HT-29 (cell line): ENCODE measurements at places on chromosomes 6 and 20. TPM values are rescaled to one million over a fixed set of nuclear protein-coding genes. Genes with fewer than 3 reads are reported as not detected.

Gene THEMIS
- not detected in 2 replicates for total RNA-seq

Gene CFB
- total RNA-seq: 2.0 and 2.6 TPM in 2 replicates

Gene BPI
- total RNA-seq: not detected in 2 replicates

DNA sequence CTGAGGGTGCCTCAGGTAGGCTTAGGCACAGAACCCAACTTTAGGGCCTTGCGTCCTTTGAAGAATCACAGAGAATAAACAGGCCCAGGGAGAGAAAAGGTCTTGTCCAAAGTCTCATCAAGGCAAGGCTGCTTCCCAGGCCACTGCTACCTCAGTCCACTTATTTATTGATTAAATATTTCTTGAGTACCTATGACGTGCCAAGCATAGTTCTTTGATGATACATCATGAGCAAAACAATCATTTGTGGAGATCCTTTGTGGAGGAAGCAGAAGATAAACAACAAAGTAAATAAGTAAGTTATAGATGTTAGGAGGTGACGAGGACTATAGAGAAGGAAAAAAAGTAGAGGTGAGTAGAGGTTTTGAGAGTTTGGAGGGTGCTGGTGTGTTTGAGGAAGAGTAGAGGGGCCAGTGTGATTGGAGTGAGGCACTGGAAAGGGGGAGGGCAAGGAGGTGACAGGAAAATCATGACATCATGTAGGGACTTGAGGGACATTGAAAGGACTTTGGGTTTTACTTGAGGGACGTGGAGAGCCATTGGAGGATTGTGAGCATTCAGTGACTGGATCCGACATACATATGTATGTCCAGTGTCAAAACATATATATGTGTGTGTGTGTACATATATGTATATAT lies 14.1 kb upstream of the CHMP4B start:
- DNase-seq: no peak

DNA sequence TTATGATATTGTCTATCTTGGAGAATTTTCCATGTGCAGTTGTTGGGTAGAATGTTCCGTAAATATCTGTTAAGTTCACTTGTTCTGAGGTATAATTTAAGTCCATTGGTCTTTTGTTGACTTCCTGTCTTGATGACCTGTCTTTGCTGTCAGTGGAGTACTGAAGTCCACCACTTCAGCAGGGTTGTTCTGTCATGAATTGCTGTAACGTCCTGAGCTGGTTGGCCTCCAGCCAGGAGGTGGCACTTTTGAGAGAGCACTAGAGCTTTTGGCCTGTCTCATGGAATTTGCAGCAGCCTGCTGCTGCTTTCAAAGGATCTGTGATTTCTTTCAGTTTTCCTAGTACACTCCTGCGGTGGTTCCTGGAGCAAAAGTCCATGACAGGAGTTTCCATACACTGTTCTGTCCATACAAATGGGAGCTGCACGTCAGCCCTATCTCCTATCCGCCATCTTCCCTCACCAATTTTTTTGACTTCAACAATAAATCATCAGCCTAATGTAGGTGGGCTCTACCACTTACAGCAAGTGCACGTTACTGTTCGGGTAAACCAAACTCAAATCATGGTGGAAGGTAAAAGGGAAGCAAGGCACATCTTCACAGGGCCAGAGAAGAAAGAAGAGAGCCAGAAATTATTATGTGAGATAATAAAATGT lies 46.9 kb upstream of the TRERF1 start:
- peak; percentile 41 for DNase-seq

DNA sequence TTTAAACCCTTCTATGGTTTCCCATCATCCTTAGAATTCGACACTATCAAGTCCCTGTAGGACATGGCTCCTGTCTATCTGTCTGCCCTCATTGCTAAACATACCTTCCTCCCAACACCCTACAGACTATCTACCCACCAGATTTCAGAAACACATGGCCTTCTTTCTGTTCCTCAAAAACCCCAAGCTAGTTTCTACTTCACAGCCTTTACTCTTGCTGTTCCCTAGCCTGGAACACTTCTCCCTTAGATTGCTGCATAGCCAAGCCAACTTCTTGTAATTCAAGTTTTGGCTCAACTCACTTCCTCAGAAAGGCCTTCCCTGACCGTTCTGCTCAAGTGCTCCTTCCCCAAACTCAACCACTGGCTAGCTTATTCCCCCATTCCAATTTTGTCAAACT lies 156.2 kb downstream of the BTBD9 start:
- no peak for DNase-seq

- DNase-seq: no peak
Observed at GRCh38 chr6:106080763-106081095, 5.4 kb upstream of the PRDM1 start.

DNA sequence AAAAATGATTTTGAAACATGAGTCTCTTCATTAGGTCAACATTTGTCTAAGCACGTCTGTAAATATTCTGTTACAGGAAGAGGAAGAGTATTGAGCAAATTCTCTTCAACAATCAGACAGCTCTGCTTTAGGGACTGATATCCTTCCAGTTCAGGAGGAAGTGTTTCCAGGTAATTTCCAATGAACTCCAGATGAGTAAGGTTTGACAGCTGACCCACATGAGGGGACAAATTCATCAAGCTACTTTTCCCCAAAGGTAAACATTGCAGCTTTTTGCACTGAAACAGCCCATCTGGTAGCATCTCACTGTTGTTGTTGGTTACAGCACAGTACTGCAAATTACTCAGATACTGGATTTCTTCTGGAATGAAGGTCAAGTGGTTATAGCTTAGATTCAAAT lies 18.1 kb downstream of the ENPP1 start:
- no peak for DNase-seq

DNA sequence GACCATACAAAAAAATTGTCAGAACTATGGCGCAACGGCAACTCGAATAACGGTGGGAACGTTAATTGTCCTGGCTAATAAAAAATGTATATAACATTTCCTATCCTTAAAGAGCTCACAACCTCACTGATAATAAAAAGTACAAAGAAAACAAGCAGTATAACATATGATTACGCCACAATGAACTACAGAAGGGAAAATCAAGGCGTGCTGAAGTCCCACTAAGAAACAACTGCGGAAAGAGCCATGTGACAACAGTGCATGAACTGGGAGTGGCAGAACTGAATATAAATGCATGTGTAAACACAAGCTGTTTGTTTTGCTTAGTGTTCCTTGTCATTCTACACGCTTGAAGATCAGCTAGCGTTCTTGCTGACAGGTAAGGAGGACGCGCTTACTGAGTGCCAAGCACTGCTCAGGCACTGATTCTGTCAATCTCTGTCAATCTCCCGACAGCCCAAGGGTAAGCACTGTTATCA lies 466 bp upstream of the PSMB1 start:
- no peak for DNase-seq

DNA sequence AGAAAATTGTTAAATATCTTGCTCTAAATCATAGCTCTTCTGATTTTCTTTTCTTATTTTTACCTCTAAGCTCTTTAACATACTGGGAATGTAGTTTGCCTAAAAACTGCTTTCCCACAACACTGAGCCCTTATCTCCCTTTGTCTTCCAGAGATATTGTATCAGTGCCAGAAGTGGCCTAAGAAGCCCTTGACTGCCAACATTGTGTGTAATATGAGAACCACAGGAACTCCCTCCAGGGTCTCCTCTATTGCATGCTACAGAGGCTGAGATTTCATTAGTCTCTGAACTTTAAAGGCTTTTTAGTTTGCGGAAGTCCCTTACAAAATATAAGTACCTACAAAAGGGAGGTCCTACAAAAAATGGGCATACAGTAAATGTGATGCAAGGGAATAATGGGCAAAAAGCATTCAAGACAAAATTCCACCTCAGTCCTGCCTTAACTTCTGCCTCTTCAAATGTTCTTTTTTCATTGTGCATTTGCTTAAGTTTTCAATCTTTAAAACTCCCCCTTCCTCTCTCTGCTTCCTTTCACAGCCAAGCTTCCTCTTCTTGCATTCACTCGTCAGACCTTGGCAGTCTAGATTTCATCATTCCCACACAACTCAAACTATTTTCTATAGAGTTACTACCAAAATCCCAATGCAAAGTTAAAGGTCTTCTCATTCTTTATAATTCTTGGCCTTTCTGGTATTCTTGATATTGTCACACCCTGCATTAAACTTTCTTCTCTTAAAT lies 76.5 kb downstream of the ADGRG6 start:
- no peak for DNase-seq

DNA sequence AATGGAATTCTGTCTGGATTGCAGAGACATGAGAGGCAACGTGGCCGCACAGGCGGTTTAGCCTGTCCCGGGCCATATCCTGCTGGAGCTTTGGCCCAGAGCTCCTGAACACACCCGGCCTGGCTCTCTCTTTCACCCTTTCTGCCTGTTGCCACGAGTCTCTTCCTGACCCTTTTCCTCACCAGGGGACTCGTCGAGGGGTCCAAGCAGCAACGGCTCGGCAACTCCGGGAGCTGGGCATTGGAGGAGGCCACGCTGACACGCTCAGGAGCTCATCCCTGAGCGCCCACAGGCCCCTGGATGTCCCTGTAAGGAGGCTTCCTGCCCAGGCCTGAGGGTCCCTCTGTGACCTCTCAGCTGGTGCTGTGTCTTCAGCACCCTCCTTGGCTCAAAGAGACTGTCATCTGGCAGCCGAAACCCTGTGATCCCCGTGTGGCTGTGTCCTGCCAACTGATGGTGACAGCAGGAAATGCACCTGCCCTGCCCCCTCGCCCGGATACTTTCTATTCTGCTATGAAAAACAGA lies 103.8 kb downstream of the RNASET2 start:
- no peak for DNase-seq
